ENCODE measurements at places on chromosomes 4 and X.
A peak's percentile ranks its signal among the peaks of the same experiment; 100 is the strongest.

- peak; percentile 51 for DNase-seq
These were observed 21.7 kb upstream of the MFAP3L start for GRCh38 chr4:170047771-170048354.

DNA sequence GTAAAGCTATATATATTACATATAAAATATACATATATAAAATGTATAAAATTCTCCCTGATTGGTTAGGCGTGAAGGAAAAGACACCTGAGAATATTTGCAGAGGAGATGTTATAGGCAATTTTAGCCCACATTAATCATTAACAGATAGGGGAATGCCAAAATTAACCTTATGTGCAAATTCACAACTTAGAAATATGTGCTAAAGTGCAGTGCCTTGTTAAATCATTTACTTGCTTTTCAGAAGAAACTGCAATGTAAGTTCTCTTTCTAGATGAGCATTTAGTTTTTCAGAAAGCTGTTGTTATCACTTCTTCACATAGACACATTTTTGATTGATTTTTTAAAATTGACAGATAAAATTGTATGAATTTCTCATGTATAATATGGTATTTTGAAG is 5.6 kb downstream of the TASL start:
- no peak for DNase-seq

DNA sequence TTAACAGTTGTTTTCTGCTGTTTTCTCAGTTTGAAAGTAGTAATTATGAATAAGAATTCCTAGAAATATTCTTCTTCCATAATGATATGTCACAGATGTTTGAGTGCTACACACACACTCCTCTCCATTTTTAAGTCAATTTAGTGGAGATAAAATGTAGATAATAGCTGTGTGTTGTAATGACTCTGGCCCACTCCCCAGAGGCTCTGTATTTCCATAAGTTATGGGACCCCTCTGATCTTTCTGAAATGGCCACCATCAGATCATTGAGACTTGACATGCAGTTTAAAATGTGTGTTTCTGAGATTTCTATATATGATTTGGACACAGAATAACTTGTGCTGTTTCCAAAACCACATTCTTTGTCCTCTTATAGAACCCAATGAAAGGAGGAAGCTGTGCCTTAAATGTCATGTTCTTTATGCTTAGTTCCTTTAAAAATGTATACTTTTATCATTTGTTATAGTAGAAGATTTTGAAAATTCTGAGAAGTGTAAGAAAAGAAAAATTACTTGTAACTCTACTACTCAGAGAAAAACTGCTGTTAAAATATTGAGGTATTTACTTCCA is 46.4 kb downstream of the GAB1 start:
- DNase-seq, result no peak

DNA sequence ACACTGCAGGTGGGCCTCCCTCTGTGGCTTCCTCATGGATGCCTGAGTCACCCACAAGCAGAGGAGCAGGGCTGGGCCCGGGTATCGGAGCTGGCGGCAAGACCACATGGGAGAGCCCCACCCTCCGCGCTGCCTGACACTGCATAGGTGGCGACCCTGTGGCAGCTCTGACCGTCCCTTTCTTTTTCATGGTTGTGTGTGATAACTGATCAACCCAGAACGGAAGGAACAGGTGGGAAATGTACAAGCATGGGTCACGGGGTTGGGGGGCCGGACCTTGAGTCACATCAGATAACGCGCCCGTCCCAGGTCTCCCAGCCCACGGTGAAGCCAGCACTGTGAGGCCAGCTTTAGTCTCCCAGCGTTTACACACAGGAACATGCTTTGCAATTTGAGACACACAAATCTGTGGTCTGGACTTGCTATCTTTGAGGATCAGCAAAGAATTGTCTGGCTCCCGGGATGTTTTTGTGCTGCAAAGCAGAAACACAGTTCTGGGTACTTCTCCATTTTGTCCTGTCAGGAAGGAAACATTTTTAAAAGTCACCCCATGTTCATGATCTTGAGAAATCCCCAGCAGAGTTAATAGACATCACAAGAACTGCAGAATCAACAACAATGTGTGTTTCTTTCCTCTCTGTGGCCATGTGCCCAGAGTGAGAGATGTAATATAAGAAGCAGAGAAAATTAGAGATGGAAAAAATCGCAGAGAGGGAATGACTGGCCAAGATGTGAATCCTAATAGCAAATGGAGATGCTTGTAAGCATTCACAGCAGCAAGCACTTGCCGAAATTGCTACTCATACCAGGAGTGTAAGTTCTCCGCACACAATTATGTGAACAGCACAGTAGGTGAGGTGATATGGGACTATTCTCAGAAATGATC is 70.1 kb upstream of the CBR4 start:
- DNase-seq, result no peak
